Renal pelvis (tissue), 12 donors: ENCODE measurements at places on chromosomes 6 and 20. TPM values are rescaled to one million over a fixed set of nuclear protein-coding genes. Genes with fewer than 3 reads are reported as not detected.

DNA sequence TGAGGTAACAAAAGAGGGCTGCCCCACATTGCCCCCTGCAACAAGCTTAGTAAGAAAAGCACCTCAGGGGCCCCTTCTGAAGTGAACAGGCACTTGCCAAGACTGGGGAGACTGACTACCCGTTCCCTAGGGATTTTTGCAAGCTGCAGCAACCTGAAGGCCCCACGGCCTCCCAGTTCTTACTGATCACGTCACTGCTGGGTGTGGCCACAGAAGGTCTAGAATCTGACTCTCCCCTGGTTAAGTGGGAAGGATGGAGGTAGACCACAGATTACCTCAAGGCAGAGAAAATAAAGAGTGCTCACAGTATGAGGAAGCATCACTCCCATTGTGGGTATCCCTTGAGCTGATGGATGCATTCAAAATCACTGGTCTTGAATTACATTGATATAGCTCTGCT, 201.5 kb upstream of the KCNQ5 start:
- no peak for DNase-seq

- DNase-seq = no peak
Observed at GRCh38 chr6:6661684-6662083, 73.2 kb downstream of the LY86 start.

DNA sequence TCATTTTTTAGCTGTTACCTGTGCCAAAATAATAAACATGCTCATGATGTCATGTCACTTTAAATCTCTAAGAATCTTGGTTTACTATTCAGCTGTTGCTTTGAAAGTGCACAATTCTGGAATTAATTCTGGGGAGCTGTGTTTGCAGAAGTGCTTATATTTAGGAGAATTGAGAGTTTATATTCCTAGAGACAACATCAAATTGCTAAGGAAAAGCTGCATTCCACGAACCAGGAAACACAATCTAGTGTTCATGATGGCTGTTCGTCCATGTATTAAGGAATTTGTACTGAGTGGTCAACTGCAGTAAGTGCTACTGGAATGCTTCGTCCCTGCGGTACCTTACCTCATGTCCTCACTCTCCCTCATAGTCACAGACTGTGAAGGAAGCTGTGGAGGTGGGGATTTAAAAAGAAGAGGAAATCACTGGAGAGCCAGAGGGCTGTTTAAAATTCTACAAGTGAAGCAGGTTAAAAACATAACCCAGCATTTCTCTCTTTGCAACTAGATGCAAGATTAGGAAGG, 161.0 kb downstream of the TRMT11 start:
- no peak for DNase-seq

KIF25 gene
- 0.33 TPM for polyA plus RNA-seq

C20orf173 gene
- not detected for polyA plus RNA-seq

DNA sequence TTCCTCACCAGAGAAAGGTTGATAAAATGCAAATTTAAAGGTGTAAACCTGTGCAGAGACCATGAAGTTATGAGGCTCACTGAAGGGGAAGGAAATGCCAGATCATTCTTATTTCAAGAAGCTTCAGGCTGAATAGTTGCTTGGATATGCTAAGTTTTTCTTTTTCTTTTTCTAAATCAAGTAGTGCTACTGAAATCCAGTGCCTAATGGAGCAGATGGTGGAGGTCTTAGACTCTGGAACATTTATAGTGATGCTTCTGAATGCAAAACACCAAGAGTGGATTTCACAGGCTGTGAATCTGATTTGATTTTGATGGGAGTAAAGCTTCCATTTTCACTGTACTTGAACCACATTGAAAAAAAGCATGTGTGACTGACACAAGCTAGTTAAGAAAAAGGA, 151.2 kb upstream of the BEND3 start:
- DNase-seq = no peak

GRCh38 chr20:19380211-19380610, 167.8 kb downstream of the SLC24A3 start:
- DNase-seq = no peak

GRCh38 chr6:106730718-106731117, 101.3 kb downstream of the QRSL1 start:
- DNase-seq = no peak

- DNase-seq = no peak
Observed at GRCh38 chr20:40632346-40632976, 56.6 kb downstream of the MAFB start.

- DNase-seq = no peak
Observed at GRCh38 chr20:50805349-50805684, 10.5 kb downstream of the BCAS4 start.

SEMG1 gene
- not detected for polyA plus RNA-seq
